ENCODE measurements at places on chromosomes 3 and 15.

GRCh38 chr3:68234076-68234780, 579.8 kb upstream of the SUCLG2 start:
- no peak for DNase-seq

DNA sequence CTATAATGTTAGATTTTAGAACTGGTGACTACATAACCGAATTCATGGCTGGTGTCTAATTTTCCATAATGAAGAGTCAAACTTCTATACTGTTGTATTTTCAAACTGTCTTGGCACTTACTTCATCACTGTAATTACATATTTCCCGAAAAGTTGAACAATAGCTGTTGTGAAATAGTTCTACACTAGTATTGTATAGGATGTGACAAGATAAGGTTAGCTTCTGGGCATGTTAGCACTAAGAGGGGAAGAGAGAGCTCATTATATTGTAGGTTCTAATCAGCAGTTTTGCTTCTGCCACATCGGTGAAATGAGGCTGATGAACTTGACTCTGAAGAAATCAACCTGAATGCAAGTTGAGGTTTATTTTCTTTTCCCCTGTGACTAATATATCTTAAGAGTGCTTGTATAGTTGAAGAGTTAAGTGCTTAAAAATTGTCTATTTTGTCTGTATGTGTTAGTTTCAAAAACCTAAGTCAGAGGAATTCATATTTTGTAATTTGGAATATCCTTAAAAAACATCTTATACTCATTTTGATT, 8.9 kb downstream of the GYG1 start:
- no peak for DNase-seq

GRCh38 chr3:126125781-126126251, 41.9 kb upstream of the SLC41A3 start:
- no peak for DNase-seq

- DNase-seq: no peak
Observed at GRCh38 chr3:152174876-152175527, 93.7 kb upstream of the MBNL1 start.

All from glomerular endothelial cell (primary cell).